Transverse colon (tissue), 4 donors: ENCODE measurements at places on chromosomes 3 and 15.

GRCh38 chr3:141051443-141052200, 475 bp downstream of the SPSB4 start:
- H3K27ac ChIP-seq = no peak overlapping the region
- no peak overlapping the region for H3K4me3 ChIP-seq
- peaks cover 70% of the 10 kb centered on the region for H3K27me3 ChIP-seq

- H3K27me3 ChIP-seq = no peaks in the 10 kb centered on the region
- H3K27ac ChIP-seq = no peak overlapping the region
- no peak overlapping the region for H3K4me3 ChIP-seq
- no peaks in the 10 kb centered on the region for H3K36me3 ChIP-seq
These were observed 11.4 kb upstream of the WNT5A start for GRCh38 chr3:55498520-55498919.

GRCh38 chr3:100650651-100651619, 41.5 kb downstream of the ADGRG7 start:
- DNase-seq = no peak
- H3K27ac ChIP-seq = no peak overlapping the region
- H3K4me3 ChIP-seq = no peak overlapping the region
- H3K27me3 ChIP-seq = no peaks in the 10 kb centered on the region
- no peaks in the 10 kb centered on the region for H3K36me3 ChIP-seq

- H3K4me3 ChIP-seq = no peak overlapping the region
- H3K27me3 ChIP-seq = no peaks in the 10 kb centered on the region
- no peaks in the 10 kb centered on the region for H3K36me3 ChIP-seq
- DNase-seq = no peak
- H3K27ac ChIP-seq = no peak overlapping the region
- H3K4me1 ChIP-seq = no peaks in the 10 kb centered on the region
These were observed 534.4 kb downstream of the EPHB1 start for GRCh38 chr3:135329479-135329878.

DNA sequence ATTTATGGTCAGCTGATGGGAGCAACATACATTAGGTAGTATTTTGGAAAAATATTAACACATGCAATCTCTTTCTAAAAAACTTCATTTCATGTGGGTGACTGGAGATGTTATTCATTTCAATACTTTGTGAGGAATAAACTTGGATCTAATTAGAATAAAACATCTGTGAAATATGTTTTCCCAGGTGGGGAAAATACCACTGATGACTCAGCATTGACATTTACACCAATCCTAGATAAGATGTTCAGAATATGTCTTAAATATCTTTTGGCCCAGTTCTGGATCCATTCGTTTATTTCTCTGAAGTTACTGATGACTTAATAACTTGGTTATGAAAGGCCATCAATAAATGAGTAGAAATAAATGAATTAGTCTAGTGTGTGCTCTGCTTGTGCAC, 247.6 kb downstream of the CHST2 start:
- no peaks in the 10 kb centered on the region for H3K4me1 ChIP-seq
- DNase-seq = no peak
- H3K36me3 ChIP-seq = no peaks in the 10 kb centered on the region
